ENCODE measurements at places on chromosomes 2 and 18.

DNA sequence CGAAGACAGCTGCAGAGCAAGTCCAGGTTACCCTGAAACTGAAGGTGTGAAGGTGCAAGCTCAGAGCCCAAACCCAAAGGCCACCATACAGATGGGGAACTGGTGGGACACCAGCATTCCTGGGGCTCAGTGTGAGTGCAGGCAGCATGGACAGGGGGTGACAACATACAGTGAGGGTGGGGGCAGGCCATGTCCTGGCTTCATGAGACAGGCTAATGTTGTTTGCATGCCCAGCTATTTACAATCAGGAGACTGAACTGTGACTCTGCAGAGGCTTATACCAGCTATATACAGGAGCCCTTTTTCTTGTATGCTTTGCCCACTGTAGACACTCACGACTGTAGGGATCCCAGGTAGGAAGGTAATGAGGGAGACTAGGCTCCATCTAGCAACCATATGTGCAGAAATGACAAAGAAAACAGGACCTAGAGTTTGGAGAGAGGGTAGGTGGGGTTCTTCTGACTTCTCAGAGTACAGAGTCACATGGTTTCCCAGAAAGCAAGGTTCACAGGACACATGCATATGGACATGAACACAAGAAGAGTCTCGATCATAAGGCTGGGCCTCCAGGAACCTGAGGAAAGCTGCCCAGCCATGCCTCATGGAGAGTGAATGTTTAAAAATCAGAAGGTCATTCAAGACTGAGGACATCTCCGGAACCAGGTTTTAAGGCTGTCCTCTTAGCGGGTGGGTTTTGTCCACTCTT lies 26.4 kb downstream of the SIX3 start:
- H3K4me1 ChIP-seq: peaks cover 3% of the 10 kb centered on the region
- no peak overlapping the region for H3K27ac ChIP-seq

DNA sequence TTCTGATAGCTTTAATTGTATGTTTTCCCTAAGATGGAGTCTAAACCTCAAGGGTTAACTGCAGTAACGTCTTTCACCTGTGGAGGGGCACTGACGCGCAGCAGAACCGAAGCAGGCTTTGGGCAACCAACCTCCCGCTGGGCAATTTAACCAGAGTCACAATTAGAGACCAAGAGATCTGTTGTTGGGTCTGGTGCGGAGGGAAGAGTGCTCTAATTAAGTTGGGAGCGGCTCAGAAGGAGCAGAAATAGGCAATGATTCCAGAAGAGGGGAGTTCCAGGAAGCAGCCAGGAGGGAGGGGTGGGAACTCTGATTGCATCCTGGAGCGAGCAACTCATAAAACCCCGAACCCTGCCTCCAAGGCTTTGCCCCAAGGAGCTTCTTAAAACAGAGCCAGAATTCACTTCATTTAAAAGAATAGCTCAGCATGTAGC lies 245.8 kb downstream of the PAX3 start:
- no peak overlapping the region for H3K27ac ChIP-seq
- no peak overlapping the region for H3K4me3 ChIP-seq
- H3K4me1 ChIP-seq: no peaks in the 10 kb centered on the region
- no peaks in the 10 kb centered on the region for H3K36me3 ChIP-seq
- no peak for DNase-seq
- H3K27me3 ChIP-seq: peaks cover 6% of the 10 kb centered on the region

DNA sequence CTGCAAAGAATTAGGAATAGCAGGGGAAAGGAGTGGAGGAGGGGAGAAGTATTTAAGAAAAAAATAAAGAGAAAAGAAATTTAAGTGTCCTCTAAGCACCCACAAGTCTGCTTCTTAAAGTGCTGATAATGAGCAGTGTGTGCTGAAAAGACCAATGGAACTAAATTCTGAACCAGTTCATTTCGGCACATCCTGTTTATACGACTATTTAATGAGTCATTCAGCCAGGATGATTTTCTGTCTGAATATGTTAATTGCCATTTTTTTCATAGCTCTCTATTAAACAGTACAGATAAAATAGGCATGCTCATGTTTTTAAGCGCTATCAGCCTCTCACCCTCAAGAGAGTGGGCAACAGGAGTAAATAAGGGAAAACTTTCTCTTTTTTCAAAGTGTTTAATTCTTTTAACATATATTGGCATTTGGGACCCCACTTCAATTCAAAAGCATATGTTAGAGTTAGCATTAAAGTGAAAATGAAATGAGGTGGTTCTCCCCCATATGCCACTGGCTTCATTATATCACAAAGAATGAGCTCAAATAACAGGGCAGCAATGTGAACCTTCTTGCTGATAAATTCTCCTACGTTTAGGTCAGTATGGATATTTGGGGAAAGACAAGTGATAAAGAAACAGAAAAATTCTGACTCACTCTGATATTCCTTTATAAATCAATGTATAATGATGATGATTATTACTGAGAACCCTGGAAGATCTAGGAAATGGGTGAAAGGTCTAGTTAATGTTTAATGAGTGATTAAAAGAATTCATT lies 87.5 kb downstream of the TCF4 start:
- DNase-seq: no peak
- H3K36me3 ChIP-seq: peaks cover 3% of the 10 kb centered on the region
- no peak overlapping the region for H3K4me3 ChIP-seq
- H3K4me1 ChIP-seq: no peaks in the 10 kb centered on the region
- H3K27ac ChIP-seq: no peak overlapping the region

DNA sequence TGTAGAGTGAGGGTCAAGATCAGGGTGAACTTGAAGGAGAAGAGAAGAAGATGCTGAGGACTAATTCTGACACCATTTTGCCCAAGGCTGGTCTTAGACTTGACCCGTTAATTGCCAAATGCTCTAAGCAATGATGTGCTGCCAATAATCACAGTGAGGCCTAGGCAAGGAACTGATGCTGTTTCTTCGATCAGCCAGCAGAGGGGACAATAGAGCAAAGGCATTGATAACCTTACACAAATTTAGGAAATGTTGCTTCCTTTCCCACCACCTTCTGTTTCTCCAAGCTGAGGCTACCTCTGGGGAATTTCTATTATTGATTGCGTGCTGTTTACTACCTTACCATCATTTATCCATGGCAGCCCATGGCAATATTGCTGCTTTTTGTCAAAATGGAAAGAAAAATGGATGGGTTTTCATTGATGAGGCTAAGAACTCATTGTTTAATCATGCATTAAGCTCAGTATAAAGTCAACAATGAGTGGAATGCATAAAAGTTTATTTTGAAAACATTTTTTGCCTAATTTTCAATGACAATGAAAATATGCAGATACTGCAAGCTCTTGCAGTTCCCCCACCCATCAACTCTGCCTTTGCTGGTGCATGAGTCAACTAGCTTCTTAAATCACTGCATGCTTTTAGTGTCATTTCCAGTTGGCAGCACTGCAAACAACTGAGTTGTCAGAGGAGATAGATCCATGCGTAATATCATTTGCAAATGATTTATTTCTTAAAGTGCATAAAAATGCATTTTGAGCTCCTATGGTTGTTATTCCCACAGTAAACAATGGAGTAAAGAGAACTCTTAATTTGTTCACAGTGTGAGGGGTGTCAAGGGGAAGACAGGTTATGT lies 116.4 kb upstream of the NYAP2 start:
- no peaks in the 10 kb centered on the region for H3K27me3 ChIP-seq
- H3K4me3 ChIP-seq: no peak overlapping the region
- peak; percentile 12 for DNase-seq
- H3K27ac ChIP-seq: no peak overlapping the region

- no peak overlapping the region for H3K4me3 ChIP-seq
- no peak overlapping the region for H3K27ac ChIP-seq
- DNase-seq: no peak
- H3K27me3 ChIP-seq: no peaks in the 10 kb centered on the region
- no peaks in the 10 kb centered on the region for H3K36me3 ChIP-seq
Observed at GRCh38 chr18:48263914-48264902, 145.0 kb downstream of the ZBTB7C start.

GRCh38 chr2:54629914-54630857 lies 93.3 kb upstream of the EML6 start:
- no peaks in the 10 kb centered on the region for H3K4me1 ChIP-seq
- H3K4me3 ChIP-seq: no peak overlapping the region
- H3K27ac ChIP-seq: no peak overlapping the region
- H3K36me3 ChIP-seq: peaks cover 31% of the 10 kb centered on the region
- peak; percentile 33 for DNase-seq

- H3K27ac ChIP-seq: no peak overlapping the region
- no peaks in the 10 kb centered on the region for H3K27me3 ChIP-seq
- no peak overlapping the region for H3K4me3 ChIP-seq
- no peak for DNase-seq
Observed at GRCh38 chr2:235041221-235041917, 89.6 kb downstream of the SH3BP4 start.

DNA sequence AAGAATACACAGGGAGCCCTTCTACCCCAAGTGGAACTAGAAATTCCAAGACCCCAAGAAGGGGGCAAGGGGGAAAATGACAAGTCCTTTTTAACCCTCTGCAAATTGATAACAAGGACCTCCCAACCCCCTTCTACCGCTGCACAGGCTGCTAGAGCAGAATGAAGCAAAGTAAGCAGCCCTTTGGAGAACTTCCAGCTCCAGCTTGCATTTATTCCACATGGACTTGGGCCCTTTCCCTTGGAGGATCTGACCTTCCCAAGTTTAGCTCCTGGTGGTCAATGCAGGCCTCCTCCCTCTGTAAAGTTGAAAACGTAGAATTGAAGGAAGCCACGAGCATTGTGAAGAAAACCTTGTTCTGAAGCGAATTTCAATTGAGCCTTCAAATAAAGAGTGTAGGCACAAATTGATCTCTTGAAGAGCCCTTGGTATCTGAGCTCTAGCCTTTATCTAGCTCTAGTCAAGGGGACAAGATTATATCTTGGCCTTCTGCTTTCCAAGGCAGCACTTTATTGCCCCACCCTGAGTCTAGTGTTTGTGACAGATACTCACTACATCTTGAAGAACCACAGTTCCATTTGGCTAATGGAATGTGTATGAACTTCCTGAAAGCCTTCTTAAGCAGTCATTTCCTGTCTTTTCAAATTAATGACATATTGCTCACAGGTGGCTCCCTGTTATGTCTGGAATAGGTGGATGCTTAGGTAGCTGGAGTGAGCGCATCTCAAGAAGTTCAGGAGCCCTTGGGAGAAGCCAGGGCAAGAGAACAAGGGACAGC lies 37.2 kb downstream of the SLC14A2 start:
- no peaks in the 10 kb centered on the region for H3K36me3 ChIP-seq
- H3K4me3 ChIP-seq: no peak overlapping the region
- no peak overlapping the region for H3K27ac ChIP-seq
- no peaks in the 10 kb centered on the region for H3K27me3 ChIP-seq
- DNase-seq: no peak

DNA sequence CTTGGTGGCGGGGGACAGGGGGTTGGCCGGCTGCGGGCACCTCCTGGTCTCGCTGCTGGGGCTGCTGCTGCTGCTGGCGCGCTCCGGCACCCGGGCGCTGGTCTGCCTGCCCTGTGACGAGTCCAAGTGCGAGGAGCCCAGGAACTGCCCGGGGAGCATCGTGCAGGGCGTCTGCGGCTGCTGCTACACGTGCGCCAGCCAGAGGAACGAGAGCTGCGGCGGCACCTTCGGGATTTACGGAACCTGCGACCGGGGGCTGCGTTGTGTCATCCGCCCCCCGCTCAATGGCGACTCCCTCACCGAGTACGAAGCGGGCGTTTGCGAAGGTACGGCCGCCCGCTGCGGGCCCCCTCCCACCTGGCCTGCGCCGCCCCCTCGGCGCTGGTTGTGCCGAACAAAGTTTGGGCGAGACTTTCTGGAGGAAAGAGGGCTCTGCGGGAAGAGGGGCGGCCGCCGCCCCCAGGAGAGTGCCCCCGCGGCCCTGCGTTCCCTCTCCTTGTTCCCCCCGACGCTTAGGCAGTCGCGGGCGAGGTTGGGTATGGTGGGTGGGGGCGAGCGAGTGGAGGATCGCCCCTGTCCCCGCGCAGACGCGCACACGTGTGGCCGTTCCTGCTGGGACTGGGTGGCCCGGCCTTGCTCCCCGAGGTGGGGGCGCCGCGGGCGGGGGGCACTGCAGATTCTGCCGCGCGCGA lies 866 bp downstream of the CRIM1 start:
- peak; percentile 50 for DNase-seq
- no peaks in the 10 kb centered on the region for H3K36me3 ChIP-seq
- H3K27ac ChIP-seq: no peak overlapping the region
- no peaks in the 10 kb centered on the region for H3K27me3 ChIP-seq

GRCh38 chr2:1205853-1206252 lies 207.4 kb upstream of the TPO start:
- H3K4me3 ChIP-seq: no peak overlapping the region
- no peak overlapping the region for H3K27ac ChIP-seq
- no peaks in the 10 kb centered on the region for H3K4me1 ChIP-seq
- no peak for DNase-seq
- no peaks in the 10 kb centered on the region for H3K27me3 ChIP-seq
- no peaks in the 10 kb centered on the region for H3K36me3 ChIP-seq

DNA sequence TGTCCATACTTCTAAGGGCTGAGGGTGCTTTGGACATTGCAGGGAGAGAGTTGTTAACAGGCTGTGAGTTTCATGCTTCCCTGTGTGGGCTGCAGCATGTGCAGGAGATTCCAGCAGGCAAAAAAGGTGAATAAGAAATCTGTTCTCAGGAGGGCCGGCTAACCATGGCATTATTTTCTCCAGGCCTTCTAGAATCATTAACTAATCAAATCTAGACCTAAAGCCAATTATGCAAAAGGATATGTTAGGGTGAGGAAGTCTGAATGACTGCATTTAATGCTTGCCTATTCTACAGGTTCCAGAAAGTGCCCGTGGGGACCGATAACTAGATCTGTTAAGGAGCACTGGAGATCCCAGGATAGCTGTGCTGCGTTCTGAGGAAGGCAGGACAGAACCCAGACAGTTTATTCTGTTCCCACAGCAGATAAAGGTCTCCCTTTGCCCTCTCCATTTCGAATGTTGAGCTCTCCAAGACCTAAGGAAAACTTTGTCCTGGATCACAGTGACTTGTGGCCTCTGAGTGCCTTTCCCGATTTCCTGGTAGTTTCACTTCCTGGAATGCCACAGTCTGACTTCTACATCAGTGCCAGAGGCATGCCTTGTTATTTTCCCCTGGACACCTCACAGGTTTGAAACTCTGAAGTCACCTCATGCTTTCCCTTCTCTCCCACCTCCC lies 50.0 kb upstream of the ZFP36L2 start:
- H3K4me1 ChIP-seq: peaks cover 3% of the 10 kb centered on the region
- H3K27ac ChIP-seq: no peak overlapping the region
- DNase-seq: no peak
- H3K27me3 ChIP-seq: no peaks in the 10 kb centered on the region
- peaks cover 18% of the 10 kb centered on the region for H3K36me3 ChIP-seq

DNA sequence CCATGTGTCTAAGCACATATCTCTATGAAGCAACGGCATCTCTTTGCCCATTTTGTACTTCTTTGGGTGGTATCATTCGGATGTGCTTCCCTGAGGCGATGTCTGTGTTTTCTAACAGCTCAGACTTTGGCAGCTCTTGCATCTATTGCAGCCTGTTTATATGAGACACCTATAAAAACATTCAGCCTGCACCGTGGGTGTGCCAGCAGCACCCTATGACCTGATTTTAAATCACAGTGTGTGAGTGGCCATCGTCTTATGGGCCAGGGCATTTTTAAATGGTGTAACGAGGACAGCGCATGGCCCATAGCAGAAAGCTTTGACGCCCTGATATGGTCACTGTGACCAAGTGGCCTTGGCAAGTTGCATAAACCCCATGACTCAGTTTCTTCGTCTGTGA lies 12.9 kb downstream of the NPAS2 start:
- peaks cover 2% of the 10 kb centered on the region for H3K27me3 ChIP-seq
- no peak overlapping the region for H3K4me3 ChIP-seq
- H3K4me1 ChIP-seq: no peaks in the 10 kb centered on the region

GRCh38 chr2:122210898-122211856 lies 455.7 kb downstream of the TSN start:
- no peak overlapping the region for H3K27ac ChIP-seq
- DNase-seq: no peak

GRCh38 chr2:223580951-223581350 lies 21.2 kb downstream of the SCG2 start:
- H3K4me3 ChIP-seq: no peak overlapping the region
- DNase-seq: no peak
- H3K36me3 ChIP-seq: no peaks in the 10 kb centered on the region
- no peak overlapping the region for H3K27ac ChIP-seq
- no peaks in the 10 kb centered on the region for H3K4me1 ChIP-seq
